ENCODE measurements at places on chromosomes 3 and 15. TPM values are rescaled to one million over a fixed set of nuclear protein-coding genes. Genes with fewer than 3 reads are reported as not detected.

GRCh38 chr3:116524453-116525210, 79.3 kb upstream of the LSAMP start:
- DNase-seq, result no peak
- H3K4me1 ChIP-seq, result no peaks in the 10 kb centered on the region
- no peak overlapping the region for H3K27ac ChIP-seq
- no peak overlapping the region for H3K4me3 ChIP-seq

Gene FAM3D
- not detected for polyA plus RNA-seq

- no peaks in the 10 kb centered on the region for H3K27me3 ChIP-seq
- no peaks in the 10 kb centered on the region for H3K36me3 ChIP-seq
- no peak overlapping the region for H3K4me3 ChIP-seq
- H3K4me1 ChIP-seq, result no peaks in the 10 kb centered on the region
Measured at GRCh38 chr3:18111796-18112232, 313.3 kb downstream of the SATB1 start.

Gene TMEM108
- polyA plus RNA-seq, result not detected

Gene RTP3
- polyA plus RNA-seq, result not detected

DNA sequence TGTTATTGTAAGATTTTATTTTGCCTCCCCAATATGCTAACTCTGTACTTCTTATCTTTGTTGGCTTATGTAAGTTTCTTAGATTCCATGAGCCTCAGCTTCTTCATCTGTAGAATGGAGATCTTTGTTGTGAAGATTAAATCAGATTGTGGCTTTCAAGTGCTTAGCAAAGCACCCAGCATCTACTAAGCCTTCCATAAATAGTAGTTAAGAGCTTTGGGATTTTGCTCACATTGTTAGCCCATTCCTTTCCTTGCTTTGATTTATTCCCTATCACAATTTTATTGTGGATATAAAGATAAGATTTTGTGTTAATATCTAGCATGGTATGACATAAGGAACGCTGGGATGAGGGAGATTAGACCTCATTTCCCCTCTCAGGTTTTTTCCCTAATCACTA, 501.4 kb downstream of the PYDC2 start:
- H3K27me3 ChIP-seq, result no peaks in the 10 kb centered on the region
- no peak for DNase-seq
- no peak overlapping the region for H3K27ac ChIP-seq
- no peak overlapping the region for H3K4me3 ChIP-seq

DNA sequence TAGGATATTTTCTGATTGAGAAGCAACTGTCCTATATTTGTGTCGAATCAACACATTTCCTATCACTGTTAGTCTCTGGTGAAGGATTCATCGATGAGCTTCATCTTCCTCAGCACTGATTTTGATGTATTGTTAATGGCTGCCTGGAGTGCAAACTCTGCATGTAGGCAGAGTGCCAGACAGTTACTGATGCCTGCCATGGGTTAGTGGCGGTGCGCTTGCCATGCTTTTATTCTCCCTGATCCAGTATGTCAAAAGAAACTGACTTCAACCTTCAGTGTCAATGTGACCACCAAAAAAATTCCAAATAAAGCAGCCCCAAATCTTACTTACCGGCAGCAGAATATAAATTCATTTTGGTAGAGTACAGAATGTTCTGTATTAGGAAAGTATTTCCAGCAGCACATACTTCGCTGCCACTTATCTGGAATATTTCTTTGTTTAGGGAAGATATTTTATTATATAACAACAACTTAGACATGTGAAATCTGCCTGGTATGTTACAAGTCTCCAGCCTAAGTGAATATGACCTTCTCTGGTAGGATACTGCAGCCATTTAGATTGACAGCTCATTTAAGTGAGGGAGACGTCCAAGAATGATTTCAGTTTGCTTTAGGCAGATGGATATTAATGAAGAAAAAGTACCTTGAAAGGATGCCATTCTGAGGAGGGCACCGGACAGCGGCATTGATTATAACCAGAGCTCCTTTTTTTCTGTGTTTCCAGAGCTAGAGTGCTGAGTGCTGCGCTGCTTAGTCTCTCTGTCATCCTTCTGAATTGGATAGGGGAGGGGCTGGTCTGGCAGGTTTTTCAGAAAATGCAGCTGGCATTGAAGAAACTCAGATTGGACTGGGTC, 59.9 kb downstream of the ARHGEF26 start:
- H3K36me3 ChIP-seq, result no peaks in the 10 kb centered on the region
- no peak overlapping the region for H3K27ac ChIP-seq
- peaks cover 4% of the 10 kb centered on the region for H3K27me3 ChIP-seq
- H3K4me3 ChIP-seq, result no peak overlapping the region
- no peak for DNase-seq
- no peaks in the 10 kb centered on the region for H3K4me1 ChIP-seq

GRCh38 chr3:153619268-153619667, 457.2 kb downstream of the RAP2B start:
- peaks cover 34% of the 10 kb centered on the region for H3K4me1 ChIP-seq
- DNase-seq, result no peak
- no peaks in the 10 kb centered on the region for H3K27me3 ChIP-seq
- H3K27ac ChIP-seq, result no peak overlapping the region
- H3K4me3 ChIP-seq, result no peak overlapping the region

Gene GP5
- polyA plus RNA-seq, result 1.9 TPM

Data from CD4-positive, alpha-beta memory T cell (primary cell).